ENCODE measurements at places on chromosomes 6 and 20. TPM values are rescaled to one million over a fixed set of nuclear protein-coding genes. Genes with fewer than 3 reads are reported as not detected.

Gene PPP1R16B
- not detected for total RNA-seq

Gene C20orf144
- not detected for total RNA-seq

Gene WFDC5
- not detected for total RNA-seq

- no peak for DNase-seq
These were observed 159.0 kb upstream of the RIPOR2 start for GRCh38 chr6:25094726-25095125.

GRCh38 chr6:12288211-12288618, 1.9 kb upstream of the EDN1 start:
- DNase-seq, result no peak

DNA sequence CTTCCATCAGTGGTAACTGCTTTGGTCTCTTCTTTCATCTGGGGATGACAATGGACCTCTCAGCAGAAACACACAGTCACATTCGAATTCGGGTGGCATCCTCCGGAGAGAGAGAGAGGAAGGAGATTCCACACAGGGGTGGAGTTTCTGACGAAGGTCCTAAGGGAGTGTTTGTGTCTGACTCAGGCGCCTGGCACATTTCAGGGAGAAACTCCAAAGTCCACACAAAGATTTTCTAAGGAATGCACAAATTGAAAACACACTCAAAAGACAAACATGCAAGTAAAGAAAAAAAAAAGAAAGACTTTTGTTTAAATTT, 6.1 kb downstream of the EDN1 start:
- DNase-seq, result peak; percentile 92

- DNase-seq, result no peak
These were observed 132.8 kb downstream of the FNDC1 start for GRCh38 chr6:159301810-159302593.

DNA sequence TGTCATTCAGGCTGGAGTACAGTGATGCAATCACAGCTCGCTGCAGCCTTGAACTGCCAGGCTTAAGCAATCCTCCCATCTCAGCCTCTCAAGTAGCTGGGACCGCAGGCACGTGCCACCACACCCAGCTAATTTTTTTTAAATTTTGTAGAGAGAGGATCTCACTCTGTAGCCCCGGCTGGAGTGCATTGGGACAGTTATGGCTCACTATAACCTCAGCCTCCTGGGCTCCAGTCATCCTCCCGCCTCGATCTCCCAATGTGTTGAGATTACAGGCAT, 86.5 kb downstream of the SERAC1 start:
- no peak for DNase-seq

DNA sequence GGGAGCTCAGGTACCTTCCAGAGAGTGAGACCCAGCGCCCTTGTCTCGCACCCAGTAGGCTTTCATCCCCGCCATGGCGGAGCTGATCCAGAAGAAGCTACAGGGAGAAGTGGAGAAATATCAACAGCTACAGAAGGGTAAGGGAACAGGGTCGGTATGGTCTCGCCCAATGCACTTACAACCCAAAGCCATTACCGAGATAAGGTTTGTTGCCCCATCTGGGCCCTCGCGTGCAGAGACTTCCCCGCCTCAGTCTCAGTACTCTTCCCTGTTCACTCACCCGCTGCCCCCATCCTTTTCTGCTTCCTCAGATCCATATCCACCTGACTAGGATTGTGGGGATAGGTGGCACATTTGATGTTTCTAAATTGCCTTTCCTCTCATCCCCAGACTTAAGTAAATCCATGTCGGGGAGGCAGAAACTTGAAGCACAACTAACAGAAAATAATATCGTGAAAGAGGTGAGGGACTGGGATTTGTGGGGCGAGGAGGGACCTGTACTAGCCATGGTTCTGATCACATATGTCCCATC, 449 bp downstream of the PFDN6 start:
- no peak for DNase-seq

- DNase-seq, result peak; percentile 5
These were observed 18.7 kb downstream of the BTN3A1 start for GRCh38 chr6:26420688-26421171.

DNA sequence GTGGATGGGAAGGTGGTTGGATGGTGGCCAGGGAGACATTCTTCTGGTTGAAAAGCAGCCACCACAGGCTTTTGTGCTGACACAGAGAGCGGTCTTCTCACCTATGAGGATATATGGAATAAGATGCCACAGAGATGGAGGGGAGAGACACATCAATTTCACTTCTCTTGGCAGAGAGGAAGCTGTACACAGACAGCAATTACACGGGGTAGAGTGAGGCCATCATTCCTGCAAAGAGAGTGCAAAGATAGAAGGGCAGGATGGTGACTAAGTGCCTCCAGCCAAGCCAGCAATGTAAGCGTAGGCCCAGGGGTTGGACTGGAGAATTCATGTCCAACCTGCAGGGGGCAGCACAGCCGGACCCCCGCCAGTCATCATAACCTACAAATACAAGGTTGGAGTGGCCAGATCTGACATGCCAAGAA, 56.4 kb downstream of the NRN1 start:
- peak; percentile 33 for DNase-seq

GRCh38 chr6:16704401-16705045, 56.7 kb downstream of the ATXN1 start:
- no peak for DNase-seq

DNA sequence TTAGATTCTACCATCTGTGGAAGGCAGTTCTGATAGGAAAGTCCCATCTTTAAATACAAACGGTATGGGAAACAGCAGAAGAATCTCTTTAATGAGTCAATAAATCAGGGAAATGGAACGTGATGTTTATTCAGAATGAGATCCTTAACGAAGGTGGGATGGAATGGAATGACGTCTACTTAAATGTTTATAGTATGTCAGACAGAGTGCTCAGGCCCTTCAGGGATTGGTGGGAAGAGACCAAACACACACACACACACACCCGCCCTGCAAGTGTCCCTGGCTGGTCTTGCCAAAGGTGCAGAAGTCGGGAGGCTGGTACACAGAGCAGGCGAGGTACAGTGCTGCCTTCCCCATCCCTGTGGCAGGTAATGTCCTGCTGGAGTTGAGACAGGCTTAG, 164.0 kb downstream of the FARS2 start:
- DNase-seq, result no peak

DNA sequence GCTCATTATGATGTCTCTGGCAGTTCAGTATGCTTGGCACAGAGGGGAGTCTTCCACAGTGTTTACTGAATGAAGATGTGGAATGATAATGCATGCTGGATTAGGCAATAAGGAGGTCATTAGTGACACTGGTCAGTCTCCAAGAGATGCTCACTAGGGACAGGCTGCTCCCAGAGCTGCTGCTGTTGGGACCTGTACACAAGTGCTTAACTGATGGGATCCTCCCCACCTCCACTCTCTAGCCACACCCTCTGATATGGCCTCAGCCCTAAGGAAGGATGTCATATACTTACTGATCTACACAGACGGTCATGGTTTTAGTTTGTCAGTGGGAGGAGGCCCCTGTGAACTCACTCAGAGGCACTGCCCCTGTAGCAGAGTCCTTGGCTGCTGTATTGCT, 73.4 kb downstream of the MYB start:
- no peak for DNase-seq

DNA sequence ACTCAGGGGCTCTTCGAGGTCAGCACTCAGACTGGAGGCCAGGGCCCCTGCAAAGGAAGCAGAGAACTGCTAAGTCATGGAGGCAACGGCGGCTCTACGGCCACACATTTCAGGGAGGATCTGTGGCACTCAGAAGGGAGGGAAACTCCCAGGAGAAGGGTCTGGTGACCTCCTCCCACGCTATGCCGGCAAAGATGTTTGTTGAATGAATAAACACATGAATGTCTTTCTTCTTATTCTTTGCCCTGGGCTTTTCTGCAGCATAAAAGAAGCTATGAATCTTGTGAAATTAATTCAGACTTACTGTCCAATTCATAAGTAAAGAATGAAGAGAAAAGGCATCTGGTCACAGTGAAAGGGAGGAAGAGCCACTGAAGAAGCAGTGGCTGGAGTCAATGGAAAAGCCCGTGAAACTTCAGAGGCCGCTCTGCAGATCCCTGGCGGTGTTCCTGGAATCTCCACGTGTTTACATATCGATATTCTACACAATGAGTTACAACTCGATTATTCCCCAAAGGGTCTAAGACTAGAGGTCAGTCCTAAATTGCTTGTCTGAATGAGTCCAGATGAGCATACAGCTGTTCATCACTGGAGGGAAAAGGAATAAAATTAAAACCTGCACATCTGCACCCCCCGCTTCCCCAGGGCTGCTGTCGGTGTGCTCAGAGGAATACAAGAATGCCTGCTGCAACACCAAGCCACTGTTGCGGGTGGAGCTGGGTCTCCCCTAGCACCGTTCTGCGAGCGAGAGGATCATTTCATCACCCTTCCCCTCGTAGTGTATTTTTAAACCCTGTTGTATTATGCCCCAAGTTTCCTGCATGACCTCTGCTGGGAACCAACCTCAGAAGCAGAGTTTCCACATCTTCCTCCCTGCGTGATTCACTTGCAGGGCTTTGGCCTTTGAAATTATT, 25.6 kb downstream of the INSM1 start:
- DNase-seq, result no peak

DNA sequence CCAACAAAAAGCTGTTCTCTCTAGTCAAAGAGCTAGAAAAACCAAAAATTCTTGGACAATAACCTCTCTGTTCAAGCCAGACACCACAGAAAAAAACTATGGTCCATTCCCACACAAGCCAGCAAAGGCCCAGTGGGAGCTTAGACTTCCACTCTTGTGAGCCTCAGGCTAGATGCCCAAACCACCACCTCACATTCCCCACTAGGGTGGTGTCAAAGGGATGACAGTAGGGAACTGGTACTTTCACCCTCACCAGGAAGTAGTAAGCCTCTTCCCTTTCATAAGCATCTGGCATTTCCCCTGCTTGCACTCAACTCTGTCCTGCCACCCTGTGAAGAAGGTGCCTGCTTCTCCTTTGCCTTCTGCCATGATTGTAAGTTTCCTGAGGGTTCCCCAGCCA, 58.4 kb upstream of the RNF217 start:
- no peak for DNase-seq

DNA sequence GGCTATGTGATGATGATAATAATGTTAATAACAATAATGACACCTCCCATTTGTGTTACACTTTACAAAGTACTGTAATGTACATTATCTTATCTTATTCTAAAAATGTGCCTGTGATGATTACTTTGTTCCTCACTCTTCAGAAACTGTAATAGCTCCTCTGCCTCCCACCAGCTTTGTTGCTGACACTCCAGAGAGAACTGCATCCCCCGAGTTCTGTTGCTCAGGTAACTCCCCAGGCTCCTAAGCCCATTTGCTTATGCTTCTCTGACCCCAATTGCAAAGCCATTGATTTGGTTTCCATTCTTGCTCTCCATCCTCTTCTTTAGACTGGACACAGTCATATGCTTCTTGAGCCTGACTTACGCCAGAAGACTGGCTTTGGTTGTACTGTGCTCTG, 319.7 kb downstream of the EPM2A start:
- no peak for DNase-seq

DNA sequence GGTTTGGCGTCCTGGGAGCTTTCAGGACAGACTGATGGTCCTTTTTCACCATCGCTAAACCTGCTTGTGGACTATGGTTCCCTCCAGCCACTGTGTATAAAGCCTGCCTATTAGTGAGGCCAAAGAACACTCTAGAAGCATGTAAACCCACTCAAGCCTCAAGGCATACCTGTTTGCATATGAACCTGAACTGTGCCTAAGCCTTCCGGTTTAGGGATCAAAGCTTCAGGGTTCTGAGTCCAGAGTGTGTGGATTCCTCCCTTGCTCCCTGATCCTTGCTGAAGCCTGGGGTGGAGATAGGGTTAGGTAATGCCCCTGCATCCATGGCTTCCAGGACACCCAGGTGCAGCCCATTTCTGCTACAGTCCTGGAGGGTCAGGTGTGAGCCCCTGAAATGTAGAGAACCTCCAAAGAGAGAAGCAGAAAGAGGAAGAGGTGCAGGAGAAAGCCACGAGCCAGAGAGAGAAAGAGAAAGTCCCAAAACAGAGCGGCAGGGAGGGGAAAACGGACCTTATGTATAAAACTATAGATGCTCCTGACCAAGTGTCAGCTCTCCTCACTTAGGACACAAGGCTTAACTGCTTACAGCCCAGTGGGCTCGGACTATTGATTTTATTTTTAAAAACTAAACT, 93.3 kb downstream of the SCML4 start:
- DNase-seq, result no peak
